Stromal cell of bone marrow (primary cell): ENCODE measurements at places on chromosomes 2 and 18.

DNA sequence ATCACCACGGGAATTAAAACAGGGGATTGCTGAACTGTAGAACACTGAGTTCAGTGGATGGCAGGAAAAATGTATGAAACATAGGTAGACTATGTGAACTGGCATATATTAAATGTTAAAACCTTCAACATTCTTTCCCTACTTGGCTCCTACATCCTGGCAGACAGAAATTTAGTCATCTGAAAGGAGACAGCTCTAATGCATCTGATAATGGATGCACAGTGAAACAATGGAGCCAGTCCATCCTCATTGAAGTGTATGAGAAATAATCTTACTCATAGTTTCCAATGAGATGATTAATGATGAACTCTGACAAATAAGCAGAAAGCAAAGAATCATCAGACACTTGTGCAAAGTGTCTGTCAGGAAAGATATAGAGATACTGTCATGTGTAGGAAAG is 1629.7 kb upstream of the TMEFF2 start:
- peak; percentile 65 for DNase-seq

DNA sequence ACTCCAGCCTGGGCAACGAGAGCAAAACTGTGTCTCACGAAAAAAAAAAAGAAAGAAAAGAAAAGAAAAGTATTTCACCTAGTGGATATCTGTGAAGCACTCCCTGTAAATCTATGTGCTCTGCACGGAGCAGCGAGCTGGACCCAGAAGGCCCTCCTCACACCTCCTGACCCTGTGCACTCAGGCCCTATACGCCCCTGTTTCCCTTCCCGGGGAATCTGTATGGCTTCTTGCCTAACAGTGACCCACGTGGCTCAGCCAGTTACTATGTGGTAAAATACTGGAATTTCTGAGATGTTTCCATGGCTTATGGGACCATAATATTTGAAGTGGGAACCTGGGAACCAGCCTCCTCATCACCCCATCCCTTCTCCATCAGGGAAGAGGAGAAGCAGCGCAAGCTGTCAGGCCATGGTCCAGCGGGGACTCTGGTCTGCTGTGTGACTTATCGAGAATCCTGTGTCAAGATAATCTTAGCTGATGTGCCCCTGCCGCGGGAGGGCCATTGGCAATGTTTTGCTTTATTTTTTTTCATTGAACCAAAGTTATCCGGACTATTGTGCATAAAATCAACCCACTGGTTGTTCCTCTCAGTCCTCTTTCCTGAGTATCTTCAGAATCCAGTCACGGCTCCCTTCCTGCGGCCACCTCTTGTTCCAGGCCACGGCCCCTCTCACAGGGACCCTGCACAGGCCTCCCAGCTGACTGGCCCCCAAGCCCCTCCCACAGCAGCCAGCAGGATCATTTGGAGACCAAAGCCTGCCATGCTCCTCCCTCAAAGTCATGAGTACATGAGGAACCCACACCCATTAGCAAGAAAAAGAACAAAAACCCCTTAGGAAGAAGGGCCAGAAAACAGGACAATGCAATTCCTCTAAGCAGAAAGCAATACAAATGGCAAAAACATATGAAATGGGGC is 30.6 kb downstream of the SDC1 start:
- no peak for DNase-seq

DNA sequence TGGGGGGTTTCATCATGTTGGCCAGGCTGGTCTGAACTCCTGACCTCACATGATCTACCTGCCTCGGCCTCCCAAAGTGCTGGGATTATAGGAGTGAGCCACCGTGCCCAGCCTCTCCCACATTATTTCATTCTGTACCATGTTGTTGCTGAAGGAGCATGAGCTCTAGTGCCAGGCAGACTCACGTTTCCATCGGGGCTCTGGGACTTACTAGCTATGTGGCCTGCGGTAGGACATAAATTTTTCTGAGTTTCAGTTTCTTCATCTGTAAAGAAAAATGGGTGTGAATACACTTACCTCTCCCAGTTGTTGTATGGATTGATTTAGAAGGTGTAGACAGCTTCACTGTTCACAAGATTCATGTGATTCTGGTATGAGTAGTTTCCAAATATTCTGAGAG is 30.8 kb upstream of the CCL20 start:
- DNase-seq = no peak

DNA sequence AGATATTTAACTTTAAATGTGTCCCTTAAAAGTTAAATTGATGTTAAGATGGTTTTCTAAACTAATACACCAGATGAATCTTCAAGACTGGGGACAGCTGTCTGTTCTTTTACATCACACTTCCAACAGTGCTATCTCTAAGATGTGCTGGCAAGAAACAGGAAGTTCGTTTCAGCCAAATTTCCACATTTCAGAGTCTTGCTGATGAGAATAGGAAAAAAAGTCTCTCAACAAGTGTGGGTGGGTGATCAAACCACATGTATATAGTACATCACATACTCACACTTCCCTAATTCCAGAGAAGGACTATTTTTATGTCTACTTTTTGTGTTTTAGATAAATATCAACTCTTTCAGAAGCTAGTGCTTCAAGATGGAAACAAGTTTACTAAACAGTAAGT is 1712.8 kb upstream of the TMEFF2 start:
- DNase-seq = no peak

DNA sequence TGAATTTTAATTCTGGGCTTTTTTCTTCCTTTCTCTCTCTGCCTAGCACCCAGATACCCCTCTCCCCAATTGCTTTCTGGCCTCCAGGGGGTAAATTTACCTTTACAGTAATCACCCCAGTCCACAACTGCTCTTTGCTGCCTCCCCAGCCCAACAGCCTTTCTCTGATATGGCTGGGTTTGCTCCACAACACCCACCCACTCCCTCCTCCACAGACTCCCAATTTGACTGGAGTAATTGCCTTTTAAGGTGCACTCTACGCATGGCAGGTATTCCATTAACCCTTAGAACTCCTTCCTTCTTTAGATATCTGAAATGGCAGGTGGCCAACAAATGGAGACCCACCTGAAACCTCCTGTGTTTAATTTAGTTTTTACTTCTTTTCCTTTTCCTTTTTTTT is 3.6 kb downstream of the CELF4 start:
- DNase-seq = no peak

- DNase-seq = no peak
Measured at GRCh38 chr2:183172220-183172887, 48.1 kb downstream of the NUP35 start.

GRCh38 chr18:48300463-48300961 is 108.7 kb downstream of the ZBTB7C start:
- no peak for DNase-seq

GRCh38 chr2:159164457-159164911 is 122.0 kb downstream of the WDSUB1 start:
- DNase-seq = no peak

GRCh38 chr2:111519071-111519470 is 364.9 kb downstream of the ANAPC1 start:
- no peak for DNase-seq

GRCh38 chr2:135825550-135826176 is 11.3 kb downstream of the LCT start:
- no peak for DNase-seq
